GM23248 (cell line): ENCODE measurements at places on chromosomes 13 and 19.

DNA sequence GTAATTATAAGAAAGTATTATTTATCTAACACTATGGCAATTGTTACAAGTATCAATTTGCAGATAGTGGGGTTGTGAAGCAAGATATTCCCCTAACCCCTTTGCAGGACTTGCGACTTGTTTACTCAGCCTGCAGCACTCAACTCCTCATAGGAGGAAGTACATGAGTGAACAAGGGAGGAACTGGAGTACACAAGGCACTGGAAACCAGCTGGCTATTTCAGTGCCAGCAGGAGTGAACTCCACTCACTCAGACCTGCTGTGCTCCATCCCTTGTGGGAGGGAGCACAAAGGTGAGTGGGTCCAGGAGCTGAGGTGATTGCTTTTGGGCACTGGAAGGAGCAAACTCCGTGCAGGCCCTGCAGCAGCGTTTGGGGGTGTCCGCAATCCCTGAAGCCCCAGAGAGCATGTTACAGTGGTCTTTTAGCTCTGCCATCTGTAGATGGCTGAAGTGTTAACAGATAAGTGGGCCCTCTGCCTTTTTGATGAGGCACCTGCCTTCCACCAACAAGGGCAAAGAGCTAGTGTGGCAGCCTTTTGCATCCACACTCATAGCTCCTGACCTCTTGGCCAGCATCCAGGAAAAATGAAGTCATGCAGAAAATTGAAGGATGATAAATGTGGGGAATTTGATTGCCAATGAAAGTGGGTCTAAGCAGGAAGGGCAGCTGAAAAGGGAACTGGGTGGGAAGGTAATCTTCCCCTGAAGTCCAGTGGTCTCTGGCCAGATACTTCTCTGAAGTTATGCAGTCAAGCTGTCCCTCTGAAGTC, 802.2 kb upstream of the MIR17HG start:
- DNase-seq = peak; percentile 8

DNA sequence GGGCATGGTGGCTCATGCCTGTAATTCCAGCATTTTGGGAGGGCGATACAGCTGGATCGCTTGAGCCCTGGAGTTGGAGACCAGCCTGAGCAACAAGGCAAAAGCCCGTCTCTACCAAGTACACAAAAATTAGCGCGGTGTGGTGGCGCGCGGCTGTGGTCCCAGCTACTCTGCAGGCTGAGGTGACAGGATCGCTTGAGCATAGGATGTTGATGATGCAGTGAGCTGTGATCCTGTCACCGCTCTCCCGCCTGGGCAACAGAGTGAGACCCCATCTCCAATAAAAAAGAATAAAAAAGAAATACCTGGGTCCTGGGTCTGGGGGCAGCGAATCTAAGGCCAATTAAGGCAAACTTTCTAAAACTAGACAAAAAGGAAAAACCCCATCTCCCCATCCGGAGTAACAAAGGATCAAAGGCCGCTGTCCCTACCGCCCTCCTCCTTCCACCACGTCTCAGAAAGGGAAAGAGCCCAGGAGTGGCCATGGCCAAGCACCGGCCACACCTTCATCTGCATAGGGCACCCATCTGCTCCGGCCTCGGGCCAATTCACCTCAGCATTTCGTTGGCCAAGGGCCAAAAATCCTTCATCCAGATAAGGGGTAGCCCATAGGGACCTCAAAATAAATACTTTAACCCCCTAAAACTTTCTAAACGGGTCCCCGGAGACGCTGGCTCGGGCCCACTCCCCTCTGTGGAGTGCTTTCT, 851 bp downstream of the ZNF320 start:
- DNase-seq = peak; percentile 65

- no peak for DNase-seq
Observed at GRCh38 chr13:37729876-37730275, 131.3 kb upstream of the POSTN start.

DNA sequence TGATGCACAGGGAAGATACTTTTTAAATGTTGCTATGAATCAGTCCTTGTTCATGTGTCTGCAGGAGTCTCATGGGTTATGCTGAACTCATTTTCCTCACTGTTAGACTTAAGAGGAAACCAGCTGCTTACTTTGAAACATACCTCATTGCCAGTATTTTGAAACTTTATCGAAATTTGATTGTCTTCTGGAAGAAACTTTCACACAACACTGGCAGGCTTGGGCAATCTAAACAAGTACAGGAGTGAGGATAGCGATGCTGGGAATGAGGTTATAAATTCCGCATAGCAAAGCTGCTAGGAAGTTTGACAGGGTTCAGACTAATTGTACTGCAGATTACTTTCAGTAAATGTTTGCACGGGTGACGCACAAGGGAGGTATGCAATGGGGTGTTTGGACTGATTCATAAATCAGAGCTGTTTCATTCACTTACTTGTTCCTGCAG, 245.7 kb downstream of the DNAJC15 start:
- peak; percentile 92 for DNase-seq

DNA sequence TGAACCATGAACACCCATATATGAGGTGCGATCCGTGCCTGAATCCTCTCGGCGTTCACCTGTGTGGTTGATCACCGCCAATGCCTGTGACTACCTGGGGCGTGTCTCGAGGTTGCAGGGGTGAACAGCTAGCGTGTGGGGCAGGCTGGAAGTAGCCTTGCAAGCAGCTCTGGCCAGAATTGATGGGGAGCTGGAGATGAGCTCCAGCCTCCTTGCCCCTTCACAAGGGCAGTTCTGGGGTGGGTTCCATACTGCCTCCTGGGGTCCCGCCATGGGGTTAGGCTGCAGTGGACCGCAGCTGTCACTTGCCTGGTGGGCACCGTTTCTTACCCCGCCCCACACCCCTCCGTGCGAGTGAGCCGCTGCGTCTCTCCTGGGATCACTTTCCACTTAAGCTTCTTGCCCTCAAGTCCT, 154.5 kb upstream of the SOX1 start:
- no peak for DNase-seq

DNA sequence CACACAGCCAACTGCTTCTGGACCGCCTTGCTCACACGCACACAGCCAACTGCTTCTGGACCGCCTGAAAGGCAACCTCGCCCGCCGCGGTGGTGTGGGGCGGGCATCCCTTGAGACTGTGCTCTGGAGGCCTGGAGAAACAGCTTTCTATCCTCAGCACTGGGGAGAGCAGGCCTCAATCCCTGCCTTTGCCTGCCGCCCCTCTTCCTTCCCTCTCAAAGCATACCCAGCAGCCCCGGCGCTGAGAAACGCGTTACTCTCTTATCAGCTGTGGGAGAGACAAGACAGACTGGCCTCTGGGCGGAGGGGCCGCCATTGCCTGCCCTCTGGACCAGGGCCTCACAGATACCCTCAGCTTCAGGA, 2.9 kb downstream of the LIPE start:
- no peak for DNase-seq

- no peak for DNase-seq
Observed at GRCh38 chr13:40640202-40640601, 26.2 kb downstream of the FOXO1 start.

DNA sequence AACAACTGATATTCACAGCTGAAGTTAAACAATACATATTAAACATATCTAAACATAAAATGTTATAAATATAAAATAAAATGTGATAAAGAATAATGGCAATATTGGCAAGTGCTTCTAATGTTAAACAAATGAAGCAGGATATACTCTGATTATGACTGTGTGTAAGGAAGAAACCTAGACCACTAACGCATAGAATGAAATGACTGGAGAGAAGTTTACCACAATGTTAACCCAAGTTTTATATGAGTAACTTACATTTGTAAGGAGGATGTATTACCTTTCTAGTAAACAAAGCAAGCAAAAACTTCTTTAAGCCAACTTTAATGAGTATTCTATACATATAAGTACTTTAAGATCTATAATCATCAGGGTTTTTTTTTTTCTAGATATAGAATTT, 43.0 kb downstream of the RB1 start:
- DNase-seq = no peak

DNA sequence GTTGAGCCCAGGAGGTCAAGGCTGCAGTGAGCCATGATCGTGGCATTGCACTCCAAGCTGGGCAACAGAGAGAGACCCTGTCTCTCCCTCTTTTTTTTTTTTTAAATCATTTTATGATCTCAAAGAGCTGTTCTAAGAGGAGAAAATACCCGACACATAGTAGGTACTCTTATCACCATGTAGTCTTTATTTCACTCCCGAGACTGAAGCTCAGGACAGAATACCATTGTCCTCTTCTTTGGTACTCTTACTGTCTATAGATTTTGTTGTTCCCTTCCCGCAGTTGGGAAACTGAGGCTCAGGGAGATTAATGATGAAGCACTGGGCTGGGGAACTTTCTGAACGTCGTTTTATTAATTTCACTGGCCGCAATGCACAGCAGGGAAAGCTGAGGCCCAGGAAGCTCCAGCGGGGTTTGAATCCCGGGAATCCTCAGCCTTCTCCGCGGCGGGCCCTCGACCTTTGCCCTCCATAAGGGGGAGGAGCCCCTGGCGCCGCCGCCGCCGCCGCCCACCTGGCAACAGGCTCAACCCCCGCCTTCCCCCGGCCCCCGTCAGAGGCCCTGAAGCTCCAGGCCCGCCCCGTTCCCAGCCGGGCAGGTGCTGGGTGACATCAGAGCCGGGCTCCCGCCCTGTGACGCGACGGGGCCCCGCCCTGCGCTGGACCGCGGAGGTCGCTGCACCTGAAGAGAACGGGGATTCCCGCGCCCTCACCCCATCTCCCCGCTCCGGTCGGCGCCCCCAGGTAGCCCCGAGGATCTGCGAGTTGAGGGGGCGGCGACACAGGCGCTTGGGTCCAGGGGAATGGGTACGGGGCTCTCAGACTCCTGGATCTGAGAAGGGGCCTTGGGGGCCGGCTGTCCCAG, 1.6 kb downstream of the MYH14 start:
- DNase-seq = no peak

DNA sequence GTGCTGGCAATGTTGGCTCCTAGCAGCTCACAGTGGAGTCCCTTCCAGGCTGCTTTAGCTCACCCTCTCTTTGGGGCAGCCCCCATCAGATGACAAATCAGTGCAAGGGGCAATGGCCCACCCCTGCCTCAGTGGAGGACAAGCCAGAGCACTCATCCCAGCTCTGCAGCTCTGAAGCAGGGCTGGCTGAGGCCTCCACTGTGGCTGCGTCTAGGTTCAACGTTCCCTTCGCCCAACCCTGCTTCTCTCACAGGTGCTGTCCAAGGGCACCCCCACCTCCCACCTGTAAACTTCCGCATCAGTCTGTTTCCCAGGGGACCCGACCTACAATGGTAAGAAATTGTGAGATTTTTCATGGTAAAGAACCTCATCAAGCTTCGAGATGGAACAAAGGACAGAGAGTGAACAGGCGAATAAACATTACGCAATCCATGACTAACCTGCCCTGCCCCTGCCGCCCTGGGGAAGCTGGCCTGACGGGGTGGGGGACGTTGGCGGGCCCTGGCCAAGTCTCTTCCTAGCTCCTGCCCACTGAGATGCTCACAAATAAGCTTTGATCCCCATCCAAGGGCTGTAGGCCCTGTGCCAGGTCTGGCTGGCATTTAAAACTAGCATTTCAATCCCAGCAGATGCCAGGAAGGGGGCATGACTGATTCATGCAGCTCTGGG, 40.5 kb downstream of the DZIP1 start:
- peak; percentile 10 for DNase-seq
